ENCODE measurements at places on chromosomes 2 and 18. TPM values are rescaled to one million over a fixed set of nuclear protein-coding genes. Genes with fewer than 3 reads are reported as not detected.

- no peaks in the 10 kb centered on the region for H3K27me3 ChIP-seq
- H3K27ac ChIP-seq, result no peak overlapping the region
- no peak for DNase-seq
- H3K4me3 ChIP-seq, result no peak overlapping the region
These were observed 18.5 kb downstream of the RBMS1 start for GRCh38 chr2:160474891-160475787.

DNA sequence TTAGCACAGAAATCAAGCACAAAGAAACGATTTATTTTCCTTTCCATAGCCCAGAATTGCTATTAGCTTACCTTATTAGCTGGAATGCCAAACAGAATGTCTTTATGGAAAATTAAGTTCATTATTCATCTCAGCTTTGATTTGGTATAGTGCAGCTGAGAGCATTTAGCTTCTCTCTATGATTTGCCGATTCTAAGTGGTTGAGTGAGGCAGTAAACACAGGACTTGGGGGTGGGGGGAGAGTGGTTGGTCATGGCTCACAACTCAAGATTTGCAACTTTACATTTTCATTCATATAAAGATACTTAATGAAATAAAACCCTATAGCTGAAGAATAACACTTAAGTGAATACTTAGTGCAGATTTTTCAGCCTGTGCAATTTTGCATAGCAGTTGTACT, 395.2 kb downstream of the TGIF1 start:
- H3K36me3 ChIP-seq, result no peaks in the 10 kb centered on the region
- DNase-seq, result no peak
- H3K27me3 ChIP-seq, result no peaks in the 10 kb centered on the region
- no peaks in the 10 kb centered on the region for H3K4me1 ChIP-seq
- no peak overlapping the region for H3K27ac ChIP-seq

DNA sequence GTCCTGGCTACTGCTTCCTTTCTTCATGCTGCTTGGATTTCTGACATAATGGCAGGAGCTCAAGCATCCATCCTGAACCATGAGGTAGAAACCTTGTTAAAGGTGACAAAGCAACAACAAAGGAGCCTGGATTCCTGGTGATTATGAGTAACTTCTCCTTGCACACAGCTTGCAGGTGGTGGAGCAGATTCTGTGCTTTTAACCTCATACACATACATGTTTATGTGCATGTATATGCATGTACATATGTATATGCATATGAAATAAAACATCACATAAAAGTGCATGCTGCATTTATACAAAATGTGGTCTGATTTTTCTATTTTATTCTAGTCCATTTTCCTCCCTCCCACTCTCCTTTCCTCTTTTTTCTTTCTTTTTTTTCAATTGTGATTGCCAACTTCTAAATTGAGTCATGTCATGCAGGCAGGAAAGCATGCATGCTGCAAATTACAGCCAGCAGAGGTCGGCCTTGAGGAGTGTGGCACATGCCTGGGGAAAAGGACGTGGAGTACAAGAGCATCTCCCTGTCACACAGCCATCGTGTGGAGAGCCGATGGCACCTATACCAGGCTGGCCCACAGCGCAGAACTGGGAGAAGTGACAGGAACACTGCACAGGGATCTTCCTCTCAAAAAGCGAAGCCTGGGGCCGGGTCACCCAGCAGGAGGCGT, 17.9 kb downstream of the LCT start:
- DNase-seq, result no peak
- peak overlapping the region; percentile 93 for H3K27ac ChIP-seq
- H3K4me3 ChIP-seq, result no peak overlapping the region
- no peaks in the 10 kb centered on the region for H3K27me3 ChIP-seq
- peaks cover 36% of the 10 kb centered on the region for H3K4me1 ChIP-seq
- H3K36me3 ChIP-seq, result no peaks in the 10 kb centered on the region

DNA sequence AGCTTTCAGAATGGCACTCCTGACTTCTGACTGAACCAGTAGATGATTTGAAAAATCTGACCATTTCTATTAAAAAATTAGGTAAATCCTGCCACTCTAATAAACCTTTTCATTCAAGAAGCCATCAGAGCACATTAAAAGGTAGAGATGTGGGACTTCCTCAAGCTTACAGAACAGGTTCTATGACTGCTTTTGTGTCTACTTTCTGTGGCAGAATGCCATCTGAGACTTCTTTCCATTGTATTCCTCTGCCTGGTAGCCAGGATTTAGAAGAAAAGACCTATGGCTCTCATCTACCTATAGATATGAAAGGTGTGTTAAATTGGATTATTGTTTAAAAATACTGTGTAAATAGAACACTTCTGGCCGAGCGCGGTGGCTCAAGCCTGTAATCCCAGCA, 99.9 kb upstream of the NABP1 start:
- no peaks in the 10 kb centered on the region for H3K36me3 ChIP-seq
- H3K27ac ChIP-seq, result no peak overlapping the region
- no peak for DNase-seq
- no peak overlapping the region for H3K4me3 ChIP-seq

DNA sequence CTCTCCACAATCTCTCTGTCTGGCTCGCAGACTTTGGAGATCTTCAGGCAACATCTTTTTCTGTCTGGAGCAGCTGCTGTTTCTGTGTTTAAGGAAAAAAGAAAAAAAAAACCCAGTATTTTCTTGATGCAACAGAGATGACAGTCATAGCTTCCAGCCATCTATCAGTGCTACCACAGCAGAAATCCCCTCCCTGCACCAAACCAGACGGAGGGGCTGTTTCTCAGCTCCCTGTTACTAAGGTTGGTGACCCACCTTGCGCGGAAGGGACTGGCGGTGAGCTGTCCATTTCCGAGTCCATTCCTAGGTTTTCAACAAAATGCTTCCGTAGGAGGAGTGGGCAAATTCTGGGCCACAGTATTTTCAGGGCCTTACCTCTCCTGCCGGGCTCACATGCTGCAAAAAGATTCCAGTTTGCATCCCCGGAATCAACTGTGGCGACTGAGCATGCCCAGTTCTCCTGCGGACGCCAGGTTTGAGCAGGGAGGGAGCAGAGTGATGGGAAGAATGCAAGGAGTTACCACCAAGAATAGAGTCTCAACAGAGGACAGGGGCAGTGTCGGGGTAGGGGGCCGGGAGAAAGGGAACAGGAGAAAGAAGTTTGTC, 1.2 kb downstream of the SLC4A10 start:
- no peak overlapping the region for H3K4me3 ChIP-seq
- H3K4me1 ChIP-seq, result no peaks in the 10 kb centered on the region
- DNase-seq, result no peak
- H3K36me3 ChIP-seq, result no peaks in the 10 kb centered on the region

GRCh38 chr2:226474131-226474530, 325.5 kb downstream of the IRS1 start:
- H3K4me3 ChIP-seq, result no peak overlapping the region
- H3K27me3 ChIP-seq, result no peaks in the 10 kb centered on the region
- H3K27ac ChIP-seq, result no peak overlapping the region
- DNase-seq, result no peak
- H3K36me3 ChIP-seq, result no peaks in the 10 kb centered on the region

The IL1R2 gene
- 0.64 TPM for total RNA-seq

The PNO1 gene
- total RNA-seq, result 21.8 TPM

The CPO gene
- not detected for total RNA-seq

Measured in GM12878 (cell line).